ENCODE measurements at places on chromosomes 2 and 18.

DNA sequence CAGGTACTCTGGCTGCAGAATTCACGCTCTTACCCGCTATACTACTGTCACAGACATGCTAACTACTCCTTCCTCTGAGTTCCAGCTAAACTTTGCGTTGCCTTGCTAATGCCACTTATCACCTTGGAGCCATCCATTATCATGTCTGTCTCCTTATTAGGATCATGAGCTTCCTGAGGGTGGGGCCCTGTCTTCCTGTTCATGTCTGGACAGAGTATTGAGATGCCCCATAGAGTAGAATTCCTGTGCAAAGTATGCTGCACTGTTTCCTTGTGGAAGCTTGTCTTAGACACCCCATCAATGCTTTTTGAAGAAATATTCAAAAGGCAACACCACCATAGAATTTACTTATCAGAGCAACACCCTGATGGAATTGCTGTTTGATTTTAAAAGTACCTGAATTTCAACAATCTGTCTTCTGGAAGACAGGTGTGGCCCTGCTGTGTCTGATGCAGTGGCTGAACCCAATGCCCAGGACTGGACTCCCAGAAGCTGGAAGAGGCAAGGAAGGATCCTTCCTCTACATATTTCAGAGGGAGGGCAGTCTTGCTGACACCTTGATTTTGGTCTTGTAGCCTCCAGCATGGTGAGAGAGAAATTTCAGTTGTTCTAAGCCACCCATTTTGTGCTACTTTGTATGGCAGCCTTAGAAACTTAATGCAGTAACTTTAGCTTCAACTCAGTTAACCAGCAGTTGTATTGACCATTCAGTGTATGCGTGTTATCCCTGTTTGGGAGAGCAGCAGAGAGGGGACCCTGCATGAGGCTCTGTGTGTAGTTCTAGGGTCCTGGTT, 5.6 kb downstream of the LAMA3 start:
- DNase-seq: no peak

DNA sequence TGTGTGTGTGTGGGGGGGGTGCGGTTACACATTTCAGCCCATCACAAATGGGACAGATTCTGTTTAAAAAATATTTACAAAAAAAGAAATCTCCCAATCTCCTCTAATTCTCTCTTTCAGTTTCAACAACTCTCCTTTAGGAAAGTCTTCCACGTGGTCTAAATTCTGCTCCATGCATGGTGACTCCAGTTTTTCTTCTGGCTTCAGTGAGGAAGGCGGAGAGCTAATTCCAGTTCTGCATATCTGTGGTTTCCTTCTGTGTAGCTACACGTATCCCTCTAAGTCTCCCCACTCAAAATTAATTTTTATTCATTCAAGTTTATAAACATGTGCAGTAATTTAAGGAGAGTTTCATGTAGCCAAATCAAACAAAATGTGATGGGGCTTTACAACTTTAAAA, 111.6 kb downstream of the SLC4A3 start:
- DNase-seq: no peak

GRCh38 chr2:239636808-239637207, 236.0 kb upstream of the HDAC4 start:
- DNase-seq: no peak

DNA sequence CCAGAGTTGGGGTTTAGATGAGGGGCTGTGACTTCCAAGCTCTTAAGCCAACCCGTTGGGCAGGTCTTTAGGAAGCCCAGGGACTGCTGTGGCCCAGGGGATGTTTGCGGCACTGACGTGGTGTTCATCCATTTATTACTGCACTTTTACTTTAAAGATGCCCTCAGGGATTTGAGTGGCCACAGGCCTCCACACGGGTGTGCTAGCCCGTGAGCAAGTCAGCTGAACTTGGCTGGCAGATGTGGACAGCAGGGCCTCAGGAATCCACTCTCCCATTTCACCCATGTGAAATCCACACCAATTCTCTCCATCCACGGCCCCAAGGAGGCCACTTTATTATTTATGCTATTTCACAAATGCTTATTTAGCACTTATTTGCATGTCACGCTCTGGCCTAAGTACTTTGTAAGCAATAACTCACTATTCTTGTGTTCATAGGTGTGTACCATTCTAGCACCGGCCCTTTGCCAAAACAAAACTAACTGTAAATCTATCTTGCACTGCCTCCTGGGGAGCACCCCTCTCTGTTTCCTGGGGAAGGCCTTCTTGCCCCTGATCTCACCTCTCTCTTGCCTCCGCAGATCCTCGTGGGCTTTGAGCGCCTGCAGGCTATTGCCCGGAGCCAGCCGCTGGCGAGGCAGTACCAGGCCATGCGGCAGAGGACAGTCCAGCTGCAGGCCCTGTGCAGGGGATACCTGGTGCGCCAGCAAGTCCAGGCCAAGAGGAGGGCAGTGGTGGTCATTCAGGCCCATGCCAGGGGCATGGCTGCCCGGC, 39.1 kb upstream of the GPR17 start:
- DNase-seq: no peak

DNA sequence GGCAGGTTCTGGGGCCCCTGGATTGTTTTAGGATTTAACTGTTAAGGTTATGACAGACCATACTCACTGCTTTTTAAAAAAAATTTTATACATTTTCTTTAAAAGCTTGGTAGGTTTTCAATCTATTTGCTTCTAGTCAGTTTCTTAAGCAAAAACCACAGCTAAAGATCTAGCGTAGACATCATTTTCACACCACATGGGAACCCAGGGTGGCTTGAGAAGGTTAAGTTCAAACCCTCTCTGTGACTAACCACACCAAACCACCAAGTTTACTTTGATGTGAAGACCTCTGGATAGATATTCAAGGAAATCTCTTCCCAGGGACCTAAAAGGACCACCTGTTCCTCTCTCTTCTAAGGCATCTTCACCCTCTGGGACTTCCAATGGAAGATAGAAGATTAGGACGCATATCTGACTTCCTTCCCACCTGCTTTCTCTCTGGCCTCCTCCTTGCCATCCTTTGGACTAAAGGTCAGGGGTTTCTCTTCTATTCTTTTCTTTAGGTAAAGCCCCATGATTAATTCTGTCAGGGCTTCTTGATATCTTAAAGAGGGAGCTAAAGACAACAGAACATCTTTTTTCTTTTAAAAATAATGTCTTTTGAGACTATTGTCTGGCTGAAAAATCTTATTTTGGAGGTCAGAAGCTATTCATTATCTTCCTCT, 32.3 kb downstream of the FOSL2 start:
- DNase-seq: no peak

DNA sequence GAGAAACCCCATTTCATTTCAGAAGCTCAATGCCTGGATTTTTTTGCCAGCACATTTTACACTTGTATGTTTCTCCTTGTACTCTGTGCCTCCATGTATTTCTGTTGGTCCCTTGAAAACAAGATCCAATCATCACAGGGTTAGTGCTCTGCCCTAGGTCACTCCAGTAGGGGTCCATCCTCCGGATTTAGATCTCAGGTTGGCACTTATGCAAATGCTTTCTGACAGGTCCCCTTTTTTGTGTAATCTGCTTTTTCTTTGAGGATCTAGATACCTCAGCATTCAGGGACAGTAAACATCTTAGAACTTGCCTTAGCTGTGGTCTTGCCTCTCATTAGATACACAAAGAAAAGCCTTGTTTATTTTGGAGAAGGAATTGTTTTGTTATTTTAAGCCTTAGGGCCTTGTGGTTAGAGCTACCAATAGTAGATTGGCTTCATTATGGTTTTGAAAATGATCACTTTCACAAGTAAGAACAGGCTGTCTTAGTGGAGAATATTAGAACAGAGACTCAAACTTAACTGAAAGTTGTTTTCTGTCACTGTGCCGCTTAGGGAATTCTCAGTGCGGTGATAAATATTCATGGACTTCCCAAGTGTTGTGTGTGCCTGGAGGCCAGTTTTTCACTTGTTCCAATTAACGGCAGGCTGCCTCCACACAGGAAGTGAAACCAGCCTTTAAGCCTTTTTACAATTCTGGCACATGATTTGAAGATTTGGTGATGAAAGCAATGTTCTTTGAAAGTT, 7.8 kb downstream of the MERTK start:
- DNase-seq: no peak

DNA sequence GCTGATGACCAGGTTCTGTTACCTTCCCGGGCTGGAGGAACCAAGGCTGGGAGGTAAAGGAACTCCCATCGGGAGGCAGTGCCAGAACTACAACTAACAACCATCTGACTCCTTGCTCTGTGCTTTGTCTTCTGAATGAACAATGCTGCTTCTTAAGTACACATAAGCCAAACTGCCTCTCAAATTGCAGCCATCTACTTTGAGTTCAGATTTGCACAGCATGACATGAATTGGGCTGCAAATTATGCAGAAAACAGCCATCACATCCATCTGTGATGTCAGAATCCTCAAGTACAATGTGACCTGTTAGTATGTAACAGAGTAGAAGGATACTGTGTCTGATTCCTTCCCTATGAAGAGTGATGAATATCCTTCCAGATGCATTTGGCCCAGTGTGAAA, 290.6 kb downstream of the ZNF521 start:
- no peak for DNase-seq

GRCh38 chr2:229865033-229865432, 56.8 kb downstream of the TRIP12 start:
- no peak for DNase-seq

DNA sequence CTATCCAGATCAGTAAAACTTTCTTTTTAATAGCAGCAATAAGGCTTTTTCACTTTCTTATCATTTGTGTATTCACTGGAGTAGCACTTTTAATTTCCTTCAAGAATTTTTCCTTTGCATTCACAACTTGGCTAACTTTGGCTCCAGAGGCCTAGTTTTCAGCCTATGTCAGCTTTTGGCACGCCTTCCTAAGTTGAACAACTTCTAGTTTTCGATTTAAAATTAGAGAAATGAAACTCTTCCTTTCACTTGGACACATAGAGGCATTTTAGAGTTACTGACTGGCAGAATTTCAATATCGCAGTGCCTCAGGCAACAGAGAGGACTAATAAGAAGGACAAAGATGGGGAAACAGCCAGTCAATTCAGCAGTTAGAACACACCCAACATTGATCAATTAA, 577.4 kb downstream of the DSC3 start:
- no peak for DNase-seq

GRCh38 chr18:6719910-6720683, 9.4 kb upstream of the ARHGAP28 start:
- no peak for DNase-seq
